ENCODE measurements at places on chromosomes 6 and 20. TPM values are rescaled to one million over a fixed set of nuclear protein-coding genes. Genes with fewer than 3 reads are reported as not detected.

- DNase-seq = no peak
Measured at GRCh38 chr6:94065707-94066337, 646.5 kb upstream of the EPHA7 start.

DNA sequence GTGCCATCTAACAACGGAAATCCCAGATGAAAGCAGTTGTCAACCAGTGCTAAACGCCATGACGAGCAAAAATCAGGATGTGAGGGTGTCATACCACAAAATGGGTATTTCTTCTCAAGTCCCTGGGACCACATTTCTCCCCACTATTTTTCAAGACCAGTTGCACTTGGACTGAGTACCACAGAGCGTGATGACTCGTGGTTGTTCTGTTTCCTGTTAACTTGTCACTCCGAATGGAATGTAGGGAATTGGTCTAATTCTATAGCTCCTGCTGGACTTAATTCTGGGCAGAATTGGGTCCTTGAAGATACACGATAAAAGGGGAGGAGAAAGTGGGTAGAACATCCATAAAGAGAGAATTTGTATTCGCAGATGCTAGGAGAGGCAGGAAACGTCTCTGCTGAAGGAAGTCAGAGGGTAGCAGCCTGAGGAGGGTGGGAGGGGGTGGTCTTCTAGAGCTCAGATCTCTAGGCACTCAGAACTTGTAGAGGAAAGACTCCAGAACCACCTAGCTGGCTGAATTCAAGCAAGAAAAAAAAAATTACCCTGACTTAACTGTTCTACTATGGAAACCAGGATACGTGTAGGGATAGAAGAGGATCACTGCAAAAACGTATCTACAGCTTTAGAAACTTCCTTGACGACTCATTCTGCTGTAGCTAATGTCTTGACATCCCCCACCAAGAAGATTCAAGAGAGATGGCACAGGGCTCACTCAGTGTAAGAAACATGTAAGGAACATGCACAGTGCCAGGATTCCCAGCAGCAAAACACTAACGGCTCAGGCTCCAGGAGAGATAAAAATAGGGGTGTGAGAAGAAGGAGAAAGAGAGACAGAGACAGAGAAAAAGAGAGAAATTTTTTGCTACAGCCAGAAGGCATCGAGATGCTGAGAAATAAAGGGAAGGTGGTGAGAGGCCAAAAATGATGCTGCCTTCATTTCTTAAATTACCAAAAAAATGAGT lies 494.7 kb downstream of the CD83 start:
- DNase-seq = no peak

DNA sequence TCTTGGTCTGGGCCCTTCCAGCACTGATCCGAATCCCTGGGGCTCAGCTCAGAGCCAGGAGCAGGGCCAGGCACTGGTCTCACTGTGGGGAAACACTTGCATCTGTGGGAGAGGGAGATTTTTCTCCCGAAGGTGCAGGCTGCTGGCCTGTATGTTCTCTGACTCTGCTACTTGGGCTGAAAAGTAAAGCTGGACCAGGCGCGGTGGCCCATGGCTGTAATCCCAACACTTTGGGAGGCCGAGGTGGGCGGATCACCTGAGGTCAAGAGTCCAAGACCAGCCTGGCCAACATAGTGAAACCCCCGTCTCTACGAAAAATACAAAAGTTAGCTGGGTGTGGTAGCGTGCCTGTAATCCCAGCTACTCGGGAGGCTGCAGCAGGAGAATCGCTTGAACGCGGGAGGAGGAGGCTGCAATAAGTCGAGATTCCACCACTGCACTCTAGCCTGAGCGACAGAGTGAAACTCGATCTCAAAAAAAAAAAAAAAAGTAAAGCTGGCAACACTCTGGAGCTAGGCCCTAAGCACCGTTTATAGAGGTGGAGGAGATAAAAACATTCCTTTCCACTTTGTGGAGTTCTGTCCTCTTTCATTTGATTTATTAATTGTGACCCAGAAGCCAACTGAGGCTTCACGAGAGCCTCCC lies 41.7 kb downstream of the JPH2 start:
- no peak for DNase-seq

DNA sequence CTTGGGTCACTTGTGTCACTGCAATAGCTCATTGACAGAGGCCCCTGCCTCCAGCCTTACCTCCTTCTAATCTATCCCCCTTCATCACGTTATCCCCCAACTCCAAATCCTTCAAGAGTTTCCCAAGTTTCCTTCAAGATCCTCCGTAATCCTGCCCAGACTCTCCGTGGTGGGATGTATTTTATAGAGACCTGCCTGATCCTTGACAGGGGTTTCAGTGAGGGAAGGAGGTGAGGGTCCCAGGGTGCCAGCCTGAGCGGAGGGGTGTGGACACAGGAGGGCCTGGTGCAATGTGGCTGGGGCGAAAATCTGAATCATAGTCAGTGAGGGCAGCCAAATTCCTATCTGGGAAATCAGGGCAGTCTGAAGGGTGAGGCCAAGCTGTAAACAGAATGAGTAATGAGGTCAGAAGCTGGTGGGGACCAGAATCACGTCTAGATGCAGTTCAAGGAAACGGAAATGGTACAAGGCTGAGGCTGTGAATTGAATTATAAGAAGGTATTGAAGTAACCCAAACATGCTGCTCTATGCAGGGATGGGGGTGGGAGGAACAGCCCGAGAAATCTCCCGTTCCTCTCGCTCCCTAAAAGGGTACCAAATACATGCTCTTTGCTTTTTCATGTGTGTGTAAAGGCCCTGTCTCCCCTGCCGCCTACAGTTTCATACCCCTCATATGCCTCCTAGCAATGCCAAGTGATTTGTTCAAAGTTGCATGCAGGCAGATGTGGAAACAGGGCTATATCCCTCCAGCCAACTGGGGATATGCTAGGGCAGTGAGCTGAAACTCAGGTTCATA lies 35.4 kb upstream of the PIM1 start:
- DNase-seq = no peak

DNA sequence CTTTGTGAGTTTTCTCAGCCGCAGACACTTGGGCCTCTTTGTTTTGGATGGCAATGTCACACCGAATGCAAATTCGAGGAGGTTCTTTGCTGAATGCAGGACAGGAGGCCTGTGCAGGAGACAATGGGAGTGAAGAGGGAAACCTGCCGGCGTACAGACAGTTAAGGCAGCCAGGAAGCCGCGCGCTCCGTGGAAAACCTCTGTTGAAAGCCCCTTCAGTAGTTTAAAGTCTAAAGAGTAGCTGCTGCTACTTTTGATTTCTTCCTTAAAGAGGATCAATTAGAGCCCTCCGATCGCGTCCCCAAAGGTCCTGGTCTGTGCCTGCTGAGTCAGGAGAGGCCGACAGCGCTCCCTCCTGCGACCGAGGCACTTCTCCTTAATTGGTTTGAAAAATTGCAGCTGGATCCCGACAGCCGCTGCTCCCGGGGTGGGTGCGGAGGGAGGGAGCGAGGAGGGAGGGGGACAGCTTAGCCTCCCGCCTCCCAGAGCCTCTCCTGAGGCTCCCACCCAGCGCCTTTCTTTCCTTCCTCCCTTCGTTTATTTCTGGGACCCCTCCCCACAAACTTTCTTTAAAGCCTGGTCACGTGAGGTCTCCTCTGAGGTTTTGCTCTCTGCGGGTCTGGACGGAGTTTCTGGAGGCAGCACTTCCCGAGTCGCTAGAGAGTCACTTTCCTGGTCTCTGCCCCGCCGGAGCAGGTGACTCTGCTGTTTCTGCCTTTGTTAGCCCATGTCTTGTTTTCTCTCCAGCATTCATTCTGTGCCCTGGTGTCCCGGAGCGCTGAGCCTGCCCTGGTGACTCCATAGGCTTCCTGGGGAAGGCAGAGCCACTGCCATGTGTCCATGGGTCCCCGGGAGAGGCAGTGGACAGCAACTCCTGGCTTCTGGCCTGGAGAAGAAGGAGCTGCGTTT lies 22.3 kb upstream of the RPP40 start:
- DNase-seq = peak; percentile 35

- peak; percentile 54 for DNase-seq
Measured at GRCh38 chr20:32028647-32029372, 18.6 kb downstream of the CCM2L start.

The KIF13A gene
- 48.3 TPM for total RNA-seq

The ZNF322 gene
- 22.8 TPM for total RNA-seq

The NAPB gene
- total RNA-seq = 9.5 TPM

The HTR1B gene
- total RNA-seq = not detected

The PI3 gene
- total RNA-seq = 0.22 TPM

The HCK gene
- not detected for total RNA-seq

Data from HepG2 (cell line).